ENCODE measurements at places on chromosomes 5 and 9.

DNA sequence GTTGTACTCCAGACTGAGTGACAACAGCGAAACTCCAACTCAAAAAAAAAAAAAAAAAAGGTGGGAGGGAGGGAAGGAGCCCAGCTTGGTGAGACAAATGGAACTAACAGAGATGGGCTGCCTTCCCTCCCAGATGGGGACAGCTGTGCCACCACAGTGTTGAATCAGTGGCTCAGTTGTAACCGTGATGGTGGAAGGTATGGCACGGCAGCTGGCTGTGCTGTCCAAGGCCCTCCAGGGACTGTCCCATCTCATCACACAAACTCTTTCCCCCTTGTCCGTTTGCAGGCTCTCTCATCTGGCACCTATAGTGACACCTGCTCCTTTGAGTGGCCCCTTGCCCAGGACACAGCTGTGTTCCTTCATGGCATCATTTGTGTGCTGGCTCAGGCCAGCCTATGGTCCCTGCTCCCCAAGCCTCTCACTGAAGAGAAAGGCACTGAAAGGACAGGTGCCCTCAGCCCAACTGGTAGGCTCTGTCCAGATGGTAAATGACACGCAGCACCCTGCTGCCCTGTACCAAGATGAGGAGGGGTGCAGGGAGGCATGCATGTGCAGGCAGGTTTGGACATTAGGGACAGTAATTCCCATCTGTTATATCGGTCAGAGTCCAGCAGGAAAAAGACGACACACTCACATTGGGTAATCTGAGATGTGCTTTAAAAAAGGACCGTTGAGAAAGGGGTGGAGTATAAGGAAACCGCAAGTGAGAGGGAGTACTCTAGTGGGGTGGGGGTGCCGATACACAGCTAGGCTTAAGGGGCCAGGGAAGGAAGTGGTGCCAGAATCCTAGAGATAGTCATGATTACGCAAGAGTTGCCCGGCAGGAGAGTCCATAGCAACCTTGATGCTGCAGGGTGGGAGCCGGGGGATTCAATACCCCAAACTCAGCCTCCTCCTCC, 4.3 kb downstream of the SMIM33 start:
- no peak for DNase-seq

DNA sequence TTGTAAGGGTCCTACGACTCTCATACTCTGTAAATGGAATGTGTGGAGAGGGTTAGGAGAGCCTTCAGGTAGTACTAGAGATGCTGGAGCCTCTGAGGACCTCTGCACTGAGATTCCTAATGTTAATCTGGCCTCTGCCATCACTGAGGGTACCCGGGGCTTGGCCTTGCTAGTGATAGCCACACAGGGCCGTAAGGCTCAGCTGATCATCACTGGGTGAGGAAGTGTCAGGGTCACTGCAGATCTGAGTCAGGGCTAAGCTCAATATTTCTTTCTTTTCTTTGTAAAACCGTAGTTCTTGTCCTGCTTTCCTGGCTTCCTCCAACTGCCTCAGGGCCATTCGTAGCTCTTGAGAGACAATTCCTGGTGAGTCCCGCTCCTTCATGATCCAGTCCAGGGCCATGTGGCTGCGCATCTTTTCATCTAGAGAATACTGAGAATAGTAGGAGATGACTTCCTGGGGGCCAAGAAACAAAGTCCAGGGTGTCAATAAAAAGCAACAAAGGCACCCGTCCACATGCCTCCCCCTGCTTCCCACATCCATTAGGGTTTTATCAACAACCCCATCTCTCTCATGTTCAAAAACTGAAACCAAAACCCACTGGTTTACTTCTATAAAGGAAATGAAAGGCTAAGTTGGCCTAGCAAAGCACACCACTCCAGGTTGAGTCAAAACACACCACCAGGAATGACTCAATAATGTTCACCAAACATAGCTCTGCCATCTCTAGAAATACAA, 47.7 kb downstream of the LIX1 start:
- DNase-seq, result no peak

- no peak for DNase-seq
These were observed 904 bp downstream of the GDNF start for GRCh38 chr5:37838933-37839341.

GRCh38 chr5:168552146-168552545, 23.0 kb downstream of the FBLL1 start:
- DNase-seq, result no peak

DNA sequence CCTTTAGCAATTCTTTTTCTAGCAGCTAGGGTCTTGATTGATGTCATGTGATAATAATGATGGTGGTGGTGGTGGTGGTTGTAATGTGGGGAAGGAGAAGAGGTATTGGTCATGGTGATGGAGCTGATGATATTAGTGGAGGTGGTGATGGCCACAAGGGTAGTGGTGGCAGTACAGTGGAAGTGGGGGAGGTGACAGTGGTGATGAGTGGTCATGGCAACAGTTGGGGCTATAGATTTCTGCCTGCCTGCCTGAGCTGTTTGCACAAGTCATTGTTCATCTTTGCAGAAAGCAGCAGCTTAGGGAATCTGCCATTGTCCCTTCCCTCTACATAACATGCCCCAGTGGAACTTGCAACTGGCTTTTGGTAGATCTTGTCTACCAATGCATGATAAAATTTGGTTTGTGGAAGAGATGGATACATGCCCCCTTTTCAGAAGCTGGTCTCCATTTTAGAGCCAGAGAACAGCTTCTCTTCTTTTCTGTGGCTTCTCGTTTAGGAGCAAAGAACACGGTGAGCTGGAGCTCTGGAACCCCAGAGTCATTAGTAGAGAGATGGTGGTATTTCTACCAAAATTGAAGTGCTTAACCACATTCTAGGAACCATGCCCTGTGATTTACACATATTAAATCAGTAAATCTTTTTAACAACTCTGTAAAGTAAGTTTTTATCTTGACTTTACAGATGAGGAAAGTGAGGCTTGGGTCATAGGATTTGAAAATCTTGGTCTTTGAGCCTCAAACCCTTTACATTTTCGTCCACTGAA, 100.3 kb downstream of the AOPEP start:
- DNase-seq, result no peak

Measured in activated CD8-positive, alpha-beta memory T cell treated with anti-CD3 and anti-CD28 coated beads, Interleukin-2, amount 50 U/mL, for 4 hours (primary cell).